ENCODE measurements at places on chromosomes 3 and 15.

DNA sequence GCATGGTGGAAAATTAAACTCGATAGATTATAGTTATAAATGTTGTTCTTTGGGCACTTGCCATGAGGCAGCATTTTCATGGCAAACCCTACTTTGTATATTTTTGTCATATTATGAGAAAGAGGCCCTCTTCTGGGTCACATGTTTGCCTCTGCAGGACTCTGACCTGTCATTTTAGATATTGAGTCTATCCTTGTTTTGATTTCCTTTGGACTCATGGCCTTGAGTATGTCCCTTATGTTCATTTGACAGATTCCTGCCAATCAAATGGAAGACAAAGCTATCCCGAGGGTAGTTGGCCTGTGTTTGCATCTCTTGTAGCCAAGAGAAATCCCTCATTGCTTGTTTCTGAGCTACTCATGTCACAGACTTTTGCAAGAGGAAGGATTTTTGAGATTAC lies 226.3 kb downstream of the LPP start:
- DNase-seq: no peak

GRCh38 chr3:63228677-63229076 lies 49.4 kb upstream of the SYNPR start:
- DNase-seq: no peak

- DNase-seq: no peak
Observed at GRCh38 chr3:112979244-112979832, 4.4 kb upstream of the CD200R1 start.

- DNase-seq: no peak
Observed at GRCh38 chr15:49075881-49076280, 29.6 kb upstream of the SECISBP2L start.

DNA sequence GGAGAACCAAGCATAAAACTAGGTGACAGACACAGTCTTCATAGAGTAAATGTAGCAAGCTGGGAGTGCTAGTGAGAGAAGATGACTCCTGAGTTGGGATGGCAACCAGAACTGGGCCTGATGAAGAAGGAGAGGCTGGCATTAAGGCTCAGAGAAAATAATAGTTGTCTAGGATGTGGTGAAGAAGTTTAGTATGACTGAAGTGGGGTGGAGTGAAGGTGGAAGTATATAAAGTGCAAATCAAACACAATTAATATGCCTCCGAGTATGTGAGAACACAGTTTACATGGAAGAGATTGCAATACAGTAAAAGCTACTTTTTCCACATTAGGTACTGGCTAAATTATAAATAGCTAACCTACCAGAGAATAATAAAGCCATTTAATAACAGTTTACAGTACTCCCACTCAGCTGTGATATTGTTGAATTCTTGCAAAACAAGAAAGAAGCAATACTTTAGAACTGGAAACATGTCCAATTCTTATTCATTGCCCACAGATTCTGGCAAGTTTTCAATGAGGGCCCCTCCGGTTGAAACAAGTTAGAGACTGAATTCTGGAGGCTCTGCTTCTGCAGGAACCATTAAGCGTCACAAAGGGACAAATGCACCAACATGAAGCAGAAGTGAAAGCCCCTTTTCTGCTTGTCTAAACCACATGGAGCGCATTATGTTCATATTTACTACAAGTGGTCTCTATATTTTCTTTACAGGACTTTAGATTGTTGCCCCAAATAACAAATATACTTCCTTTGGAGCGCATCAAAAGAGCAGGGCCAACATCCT lies 243.7 kb downstream of the SLC9A9 start:
- no peak for DNase-seq

DNA sequence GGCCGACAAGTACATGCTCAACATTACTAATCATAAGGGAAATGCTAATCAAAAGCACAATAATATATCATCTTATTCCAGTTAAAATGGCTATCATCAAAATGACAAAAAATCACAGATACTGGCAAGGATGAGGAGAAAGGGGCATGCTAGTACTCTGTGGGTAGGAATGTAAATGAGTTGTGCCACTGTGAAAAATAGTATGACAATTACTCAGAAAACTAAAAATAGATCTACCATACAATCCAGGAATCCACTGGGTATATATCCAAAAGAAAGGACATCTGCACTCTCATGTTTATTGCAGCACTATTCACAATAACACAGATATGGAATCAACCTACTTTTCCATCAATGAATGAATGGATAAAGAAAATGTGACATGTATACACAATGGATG lies 1256.5 kb downstream of the SI start:
- DNase-seq: no peak

Data from natural killer cell (primary cell).